Suprapubic skin (tissue), 4 donors: ENCODE measurements at places on chromosomes 12 and 14.

DNA sequence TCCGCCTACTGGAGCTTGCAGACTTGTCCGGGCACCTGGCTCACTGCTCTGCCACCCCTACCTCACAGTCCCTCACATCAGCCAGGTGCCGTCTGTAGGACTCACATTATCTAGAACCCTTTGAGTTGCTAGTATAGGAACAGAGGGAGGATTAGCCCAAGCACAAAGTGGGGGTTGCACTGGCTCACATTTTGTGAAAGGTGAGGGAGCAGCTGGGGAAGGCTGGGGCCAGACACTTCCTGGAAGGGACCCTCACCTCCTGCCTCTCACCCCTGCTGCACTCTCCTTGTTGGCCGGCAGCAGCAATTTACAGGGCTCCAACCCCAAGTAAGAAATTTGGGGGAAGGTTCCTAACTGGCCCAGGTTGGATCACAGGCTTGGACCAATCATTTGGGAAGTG lies 1031.6 kb downstream of the BCL11B start:
- no peak for DNase-seq

DNA sequence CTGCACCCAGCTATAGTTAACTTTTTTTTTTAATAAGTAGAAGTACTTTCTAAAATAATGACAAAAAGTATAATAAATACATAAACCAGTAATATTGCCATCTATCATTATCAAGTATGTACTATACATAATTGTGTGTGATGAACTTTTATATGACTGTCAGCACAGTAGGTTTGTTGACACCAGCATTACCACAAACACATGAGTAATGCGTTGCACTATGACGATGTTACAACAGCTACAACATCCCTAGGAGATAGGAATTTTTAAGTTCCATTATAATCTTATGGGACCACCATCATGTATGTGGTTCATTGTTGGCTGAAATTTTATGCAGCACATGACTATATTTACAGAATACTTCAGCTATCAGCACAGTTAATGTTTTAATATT lies 62.9 kb upstream of the VSX2 start:
- no peak for DNase-seq

DNA sequence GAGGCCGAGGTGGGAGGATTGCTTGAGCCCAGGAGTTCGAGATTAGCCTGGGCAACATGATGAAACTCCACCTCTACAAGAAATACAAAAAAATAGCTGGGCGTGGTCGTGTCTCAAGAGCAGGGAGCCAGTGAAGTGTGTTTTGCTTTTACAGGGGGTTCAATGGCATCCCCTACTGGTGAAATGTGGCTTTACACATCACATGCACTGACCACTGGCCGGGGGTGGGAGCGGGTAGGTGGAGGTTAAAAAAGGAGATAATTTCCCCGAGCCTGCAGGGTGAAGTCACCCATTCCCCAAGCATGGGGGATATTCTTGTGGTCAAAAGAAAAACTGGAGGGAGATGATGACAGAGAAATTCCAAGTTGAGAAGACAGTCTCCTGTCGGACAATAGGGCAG lies 63.6 kb upstream of the PWP1 start:
- no peak for DNase-seq

DNA sequence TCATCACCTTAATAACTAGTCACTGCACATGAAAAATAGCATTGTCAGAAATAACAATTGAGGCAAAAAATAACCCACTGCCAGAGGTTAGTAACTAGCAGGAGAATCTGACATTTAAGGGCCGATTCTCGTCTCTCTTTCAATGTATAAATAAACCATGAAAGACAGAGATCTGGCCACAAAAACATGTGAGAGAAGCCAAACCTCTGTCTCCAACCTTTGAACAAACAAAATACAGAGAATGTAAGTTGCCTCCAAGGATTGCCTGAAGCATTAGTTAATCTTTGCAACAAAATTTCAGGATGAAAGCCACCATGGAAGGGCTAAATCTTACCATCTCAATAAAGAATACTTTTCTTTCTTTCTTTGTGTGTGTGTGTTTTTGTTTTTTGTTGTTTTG lies 257.4 kb upstream of the TMTC1 start:
- DNase-seq, result no peak

DNA sequence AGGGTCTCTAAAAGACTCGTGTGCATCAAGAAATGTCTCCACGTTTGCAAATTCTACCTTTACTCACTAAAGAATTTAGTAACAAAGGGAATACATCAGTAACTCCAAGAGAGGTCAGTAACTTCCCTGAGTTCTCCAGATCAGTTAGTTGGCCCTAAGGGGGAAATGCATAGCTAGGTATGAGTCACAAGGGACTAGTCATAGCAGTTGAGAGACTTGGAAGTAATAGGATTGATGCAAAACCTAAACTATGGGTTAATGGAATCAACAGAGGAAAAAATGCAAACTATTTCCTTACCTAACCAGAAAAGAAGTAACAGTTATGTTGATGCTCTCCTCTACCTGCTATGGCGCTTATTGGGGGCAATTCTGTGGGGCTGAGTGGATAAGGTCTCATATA lies 148.8 kb upstream of the GARIN6 start:
- DNase-seq, result no peak
